Activated CD8-positive, alpha-beta T cell treated with anti-CD3 and anti-CD28 coated beads, Interleukin-2, amount 10 ng/mL, durations not matched to agents 7 days and 5 days (primary cell): ENCODE measurements at places on chromosomes 13 and 19.

DNA sequence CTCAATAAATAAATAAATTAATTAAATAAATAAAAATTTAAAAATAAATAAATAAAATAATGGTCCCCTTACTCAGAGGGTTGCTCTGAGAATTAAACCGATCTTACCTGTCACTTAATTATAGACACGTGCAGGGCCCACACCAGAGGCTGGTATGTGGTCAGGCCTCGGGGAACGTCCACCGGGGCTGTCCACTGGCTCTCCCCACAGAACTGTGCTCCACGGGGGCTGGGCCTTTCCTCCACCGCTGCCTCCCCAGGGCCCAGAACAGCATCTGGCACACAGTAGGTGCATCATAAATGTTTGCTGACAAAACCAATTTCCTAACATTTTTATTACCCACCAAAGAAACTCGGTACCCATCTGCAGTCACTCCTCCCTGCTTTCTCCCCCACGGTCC lies 69.2 kb downstream of the CEBPG start:
- DNase-seq: no peak

GRCh38 chr19:16206046-16206605 lies 8.4 kb downstream of the AP1M1 start:
- no peak for DNase-seq

GRCh38 chr13:74795526-74795925 lies 661.3 kb upstream of the KLF12 start:
- DNase-seq: no peak

DNA sequence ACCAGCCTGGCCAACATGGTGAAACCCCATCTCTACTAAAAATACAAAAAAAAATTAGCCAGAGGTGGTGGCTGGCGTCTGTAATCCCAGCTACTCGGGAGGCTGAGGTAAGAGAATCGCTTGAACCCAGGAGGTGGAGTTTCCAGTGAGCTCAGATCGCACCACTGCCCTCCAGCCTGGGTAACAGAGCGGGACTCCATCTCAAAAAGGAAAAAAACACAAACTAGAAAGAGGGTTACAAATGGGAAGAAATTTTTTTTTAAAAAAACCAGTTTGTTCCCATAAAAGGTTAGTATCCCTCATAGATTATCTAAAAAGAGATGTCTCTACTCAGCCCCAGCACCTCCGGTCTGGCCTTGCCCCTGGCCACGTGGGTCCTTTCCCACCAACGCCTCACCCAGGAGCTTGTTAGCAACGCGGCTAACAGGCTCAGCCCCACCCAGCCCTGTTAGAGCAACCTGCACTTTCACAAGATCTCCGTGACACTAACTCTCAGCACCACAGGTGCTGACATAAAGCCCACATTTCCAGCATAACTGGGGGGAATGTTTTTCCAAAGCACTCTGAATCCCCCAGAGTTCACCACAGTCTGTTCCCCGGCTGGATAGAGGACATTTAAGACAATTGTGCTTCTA lies 4.3 kb downstream of the DMKN start:
- peak; percentile 60 for DNase-seq

DNA sequence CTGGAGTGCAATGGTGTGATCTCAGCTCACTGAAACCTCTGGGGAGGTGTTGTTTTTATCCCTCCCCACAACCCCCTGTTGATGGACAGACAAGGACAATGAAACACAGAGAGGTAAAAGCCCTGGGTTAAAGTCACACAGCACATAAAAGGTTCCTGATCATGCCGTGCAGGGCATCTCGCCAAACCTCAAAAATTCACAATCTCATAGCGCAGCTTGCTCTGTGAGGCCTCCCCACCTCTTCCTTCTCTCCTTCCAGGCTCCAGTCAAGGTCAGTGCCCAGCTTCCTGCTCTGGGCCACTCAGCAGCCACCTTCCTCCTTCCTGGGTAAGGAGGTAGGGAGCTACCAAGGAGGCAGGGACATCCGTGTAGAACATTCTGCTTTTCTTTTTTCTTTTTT lies 2.3 kb downstream of the FUT2 start:
- no peak for DNase-seq
